IPS-NIHi11 (cell line): ENCODE measurements at places on chromosomes 3 and 15.

GRCh38 chr3:114829783-114830182, 317.3 kb downstream of the ZBTB20 start:
- no peak for DNase-seq

DNA sequence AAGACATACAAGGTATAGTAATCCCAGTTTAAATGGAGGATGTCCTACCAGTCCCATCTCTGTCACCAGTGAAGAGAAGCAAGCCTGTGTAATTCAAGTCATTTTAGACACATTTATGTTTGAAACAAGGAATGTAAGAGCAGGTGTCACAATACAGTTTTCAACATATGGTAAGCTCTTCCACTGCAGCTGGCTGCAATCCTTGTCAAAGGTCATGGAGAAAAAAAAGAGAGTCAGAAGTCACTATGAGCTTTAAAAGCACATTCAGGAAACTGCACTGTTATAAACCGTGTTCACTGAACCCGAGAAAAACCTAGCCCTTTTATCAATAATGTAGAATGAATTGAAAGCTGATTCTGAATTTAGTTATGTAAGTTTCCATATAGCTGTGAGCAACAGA, 206.4 kb downstream of the NAALADL2 start:
- DNase-seq = no peak

- no peak for DNase-seq
These were observed 204.4 kb upstream of the THBS1 start for GRCh38 chr15:39376371-39376909.

- no peak for DNase-seq
These were observed 361.6 kb downstream of the ROBO1 start for GRCh38 chr3:79406175-79406574.
